Fibroblast of skin of left biceps (primary cell): ENCODE measurements at places on chromosomes 1 and 21.

DNA sequence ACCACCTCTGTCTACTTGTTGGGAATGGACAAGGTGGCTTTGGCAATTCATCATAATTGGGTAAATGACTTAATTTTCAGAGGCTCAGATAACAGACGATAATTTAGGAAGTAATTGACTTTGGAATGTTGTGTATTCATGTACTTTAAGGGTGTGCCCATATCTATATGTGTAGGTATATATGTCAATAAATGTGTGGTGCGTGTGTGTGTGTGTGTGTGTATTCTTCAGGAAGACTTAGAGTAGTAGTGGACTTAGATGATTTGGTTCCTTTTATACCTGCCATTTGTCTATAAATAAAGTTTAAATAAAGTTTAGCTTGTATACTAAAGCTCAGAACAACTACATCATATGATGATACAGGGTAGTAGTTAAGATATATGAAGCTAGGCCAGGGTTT is 20.0 kb upstream of the JUN start:
- DNase-seq = no peak

DNA sequence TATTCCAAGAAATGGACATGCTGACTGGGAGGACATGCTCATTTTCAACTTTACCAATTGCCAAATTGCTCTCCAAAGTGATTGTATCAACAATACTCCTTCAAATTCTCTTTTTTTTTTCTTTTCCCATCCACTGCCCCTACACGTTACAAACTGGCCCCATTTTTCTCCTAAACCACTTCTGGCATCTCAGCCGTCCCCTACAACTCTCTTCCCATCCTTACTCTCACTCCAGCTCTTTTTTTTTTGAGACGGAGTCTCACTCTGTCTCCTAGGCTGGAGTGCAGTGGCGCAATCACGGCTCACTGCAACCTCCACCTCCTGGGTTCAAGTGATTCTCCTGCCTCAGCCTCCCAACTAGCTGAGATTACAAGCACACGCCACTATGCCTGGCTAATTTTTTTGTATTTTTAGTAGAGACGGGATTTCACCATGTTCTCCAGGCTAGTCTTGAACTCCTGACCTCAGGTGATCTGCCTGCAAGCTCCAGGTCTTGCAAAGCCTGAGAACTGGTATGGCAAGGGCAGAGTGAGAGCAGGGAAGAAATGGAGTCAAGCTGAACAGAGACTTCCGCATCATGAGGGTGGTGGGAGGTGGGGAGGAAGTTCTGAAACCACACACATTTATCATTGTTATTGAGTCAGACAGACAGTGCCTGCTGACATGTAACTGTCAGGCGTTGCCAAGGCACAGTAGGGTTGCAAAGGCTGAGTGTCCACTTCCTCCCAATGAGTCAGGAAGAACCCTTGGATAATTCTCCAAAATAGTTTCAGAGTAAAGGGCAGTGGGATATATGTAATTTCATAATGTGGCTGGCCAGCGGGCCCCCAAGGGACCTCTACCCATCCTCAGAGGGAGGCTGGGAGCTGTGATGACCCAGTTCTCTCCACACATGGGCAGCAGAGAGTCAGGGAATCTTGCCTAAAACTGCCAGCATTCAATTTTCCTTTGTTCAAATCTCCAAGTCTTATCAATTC is 17.4 kb downstream of the CELA3A start:
- peak; percentile 75 for DNase-seq

DNA sequence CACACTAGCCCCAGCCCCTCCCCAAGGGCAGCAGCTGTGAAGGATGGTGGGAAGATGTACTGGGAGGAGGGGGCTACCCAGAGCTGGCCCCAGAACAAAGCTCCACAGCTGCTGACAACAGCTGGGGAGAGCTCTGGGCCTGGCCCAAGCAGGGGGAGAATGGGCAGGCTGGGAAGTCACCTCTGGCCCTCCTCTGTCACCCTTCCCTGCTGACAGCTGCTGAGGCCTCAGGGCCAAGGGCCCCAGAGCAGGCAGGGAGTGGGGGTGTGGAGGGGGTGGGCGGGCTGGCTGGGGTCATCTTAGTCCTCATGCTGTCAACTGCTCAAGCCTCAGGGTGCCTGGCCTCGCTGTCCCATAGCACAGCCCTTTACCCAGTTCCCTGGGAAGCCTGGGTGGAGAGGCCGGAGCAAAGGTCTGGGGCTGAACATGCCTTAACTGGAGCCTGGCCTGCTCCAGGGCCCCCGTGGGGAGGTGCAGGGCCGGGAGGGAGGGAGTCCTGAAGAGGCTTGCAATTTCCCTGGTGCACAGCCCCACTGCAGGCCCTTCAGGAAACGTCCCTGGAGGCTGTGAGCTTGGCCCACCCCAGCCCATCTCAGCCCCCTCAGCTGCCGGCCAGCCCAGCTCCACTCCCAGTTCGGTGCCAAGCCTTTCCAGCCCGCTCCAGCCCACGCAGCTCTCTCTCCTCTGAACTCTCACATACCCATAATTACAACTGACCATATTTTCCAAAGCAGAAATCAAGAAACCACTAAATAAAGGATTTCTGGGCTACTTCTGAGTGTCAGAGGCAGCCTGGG is 25.7 kb downstream of the HSPG2 start:
- DNase-seq = no peak

- peak; percentile 56 for DNase-seq
These were observed 17.5 kb upstream of the CAMK1G start for GRCh38 chr1:209565759-209566678.

DNA sequence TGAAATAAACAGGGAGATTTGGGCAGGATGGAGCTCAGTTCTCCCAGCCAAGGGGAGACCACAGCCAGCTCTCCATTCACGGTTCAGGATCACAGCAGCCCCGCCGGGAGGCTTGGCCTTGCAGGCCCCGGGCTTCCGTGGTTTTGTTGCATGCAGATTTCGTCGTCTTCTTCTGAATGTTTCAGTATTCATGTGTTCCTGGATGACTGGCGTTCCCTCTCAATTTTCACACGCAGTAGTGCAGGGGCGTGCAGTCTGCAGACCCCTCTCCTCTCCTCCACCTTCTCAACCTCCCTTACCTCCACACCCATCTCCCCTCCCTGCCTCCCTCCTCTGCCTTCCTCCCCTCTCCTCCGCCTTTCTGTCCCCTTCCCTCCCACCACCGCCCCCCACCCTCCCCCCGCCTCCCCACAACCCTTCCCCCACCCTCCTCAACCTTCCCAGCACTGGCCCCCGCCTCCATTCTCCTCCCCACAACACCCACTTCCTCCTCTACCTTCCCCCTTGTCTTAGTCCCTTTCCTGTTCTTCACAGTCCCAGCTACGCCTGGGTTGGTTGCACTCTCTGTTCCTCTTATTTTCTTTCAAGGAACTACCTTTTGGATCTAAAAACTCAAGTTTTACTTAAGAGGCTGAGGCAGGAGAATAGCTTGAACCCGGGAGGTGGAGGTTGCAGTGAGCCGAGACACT is 8.4 kb upstream of the SLC19A1 start:
- DNase-seq = no peak

DNA sequence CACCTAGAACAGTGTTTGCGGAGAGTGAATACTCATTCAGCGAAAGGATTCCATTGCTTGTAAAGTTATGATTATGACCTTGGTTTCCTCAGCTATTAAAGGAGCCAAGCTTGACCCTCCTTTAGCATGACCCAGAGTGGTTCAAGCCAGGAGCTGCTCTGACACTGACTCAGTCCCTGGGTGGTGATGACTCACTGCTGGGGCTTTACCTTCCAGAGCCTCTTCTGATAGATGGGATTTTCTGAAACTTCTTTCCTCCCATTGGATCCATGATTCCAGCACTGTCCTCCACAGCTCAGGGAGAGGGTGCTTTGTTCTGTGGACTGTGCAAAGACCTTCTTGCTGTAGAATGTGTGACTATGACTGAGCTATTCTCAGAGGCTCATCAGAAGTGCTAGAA is 77.4 kb downstream of the S1PR1 start:
- DNase-seq = no peak

- DNase-seq = no peak
These were observed 501.2 kb upstream of the ADGRL4 start for GRCh38 chr1:79507770-79508169.

DNA sequence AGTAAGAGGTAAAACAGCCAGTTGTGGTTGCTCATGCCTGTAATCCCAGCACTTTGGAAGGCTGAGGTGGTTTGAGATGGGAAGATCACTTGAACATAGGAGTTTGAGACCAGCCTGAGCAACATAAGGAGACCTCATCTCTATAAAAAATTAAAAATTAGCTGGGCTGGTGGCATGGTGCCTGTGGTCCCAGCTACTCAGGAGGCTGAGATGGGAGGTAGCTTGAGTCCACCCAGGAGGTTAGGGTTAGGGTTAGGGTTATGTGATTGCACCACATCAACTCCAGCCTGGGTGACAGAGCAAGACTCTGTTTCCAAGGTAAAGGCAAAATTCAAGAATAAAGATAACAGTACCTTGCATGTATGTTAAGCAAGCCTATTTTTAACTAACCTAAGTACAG is 3.5 kb downstream of the SAMSN1 start:
- DNase-seq = no peak
